Smooth muscle cell of the coronary artery (primary cell): ENCODE measurements at places on chromosomes 13 and 19. TPM values are rescaled to one million over a fixed set of nuclear protein-coding genes. Genes with fewer than 3 reads are reported as not detected.

Gene VSTM2B
- total RNA-seq = not detected in 2 replicates

Gene ZNF574
- 6.6 and 8.2 TPM in 2 replicates for total RNA-seq

Gene FCER2
- not detected in 2 replicates for total RNA-seq

Gene RETN
- not detected in 2 replicates for total RNA-seq

Gene FAM83E
- total RNA-seq = 0.38 TPM in 1 of 2 replicates, not detected in the other

Gene LILRA5
- not detected in 2 replicates for total RNA-seq

Gene ARHGAP45
- 0.82 and 4.7 TPM in 2 replicates for total RNA-seq

Gene ZFP28
- 2.7 and 7.8 TPM in 2 replicates for total RNA-seq

Gene MCEMP1
- not detected in 2 replicates for total RNA-seq

Gene MTUS2
- 0.30 TPM in 1 of 2 replicates, not detected in the other for total RNA-seq

Gene PET100
- total RNA-seq = 35.3 and 48.3 TPM in 2 replicates

Gene GNG7
- total RNA-seq = 0.35 and 0.38 TPM in 2 replicates

Gene R3HDM4
- 6.8 and 24.8 TPM in 2 replicates for total RNA-seq

Gene ZNF331
- 7.8 and 12.1 TPM in 2 replicates for total RNA-seq

Gene FFAR3
- total RNA-seq = not detected in 2 replicates

Gene OR7A17
- not detected in 2 replicates for total RNA-seq

Gene PPP1R13L
- 2.3 and 9.7 TPM in 2 replicates for total RNA-seq

Gene SSC5D
- 0.68 and 5.7 TPM in 2 replicates for total RNA-seq
